ENCODE measurements at places on chromosomes 13 and 19.

DNA sequence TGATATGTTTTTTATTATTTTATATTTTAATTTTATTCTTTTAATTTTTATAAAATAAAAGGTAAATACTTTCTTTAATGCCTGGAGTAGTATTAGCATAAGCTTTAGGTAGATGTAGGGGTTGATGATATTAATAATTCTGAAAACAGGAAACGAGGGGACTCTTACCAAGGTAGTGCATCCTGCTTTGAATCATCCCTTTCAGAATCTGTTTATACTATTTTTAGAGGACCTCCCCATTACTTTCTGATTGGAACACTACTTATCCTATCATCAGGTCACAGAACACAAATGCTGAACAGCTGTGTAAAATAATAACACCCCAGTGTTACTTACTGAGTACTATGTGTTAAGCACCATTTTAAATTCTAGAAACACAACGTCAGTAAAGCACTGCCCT lies 27.3 kb downstream of the COG6 start:
- peak; percentile 11 for DNase-seq

GRCh38 chr13:94249512-94249911 lies 230.0 kb downstream of the DCT start:
- peak; percentile 75 for DNase-seq

- DNase-seq, result no peak
These were observed 51.8 kb downstream of the CRYL1 start for GRCh38 chr13:20473888-20474287.

GRCh38 chr13:30093236-30093635 lies 214.1 kb downstream of the KATNAL1 start:
- DNase-seq, result no peak

GRCh38 chr13:27969082-27969865 lies at the start of gene CDX2:
Gene CDX2, minus strand, starts transcription at chr13:27969315. Its CDS starts 309 bp downstream, at chr13:27969006.
- no peak for DNase-seq

DNA sequence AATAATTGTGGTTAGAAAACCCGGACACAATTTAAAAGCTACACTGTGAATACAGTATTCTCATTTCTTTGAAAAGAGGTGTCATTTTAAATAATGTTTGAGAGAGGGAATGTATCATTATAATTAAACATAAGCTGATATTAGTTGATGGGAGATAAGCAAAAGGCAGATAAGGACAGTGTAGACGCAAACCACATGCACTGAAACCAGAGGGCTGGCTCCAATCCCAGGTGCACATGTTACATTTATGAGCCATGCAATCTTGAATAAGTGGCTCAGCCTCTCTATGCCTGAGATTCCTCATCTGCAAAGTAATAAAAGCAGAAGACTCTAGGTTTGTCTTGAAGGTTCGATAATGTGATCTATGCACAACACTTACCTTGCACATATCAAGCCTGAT lies 238.7 kb downstream of the EFNB2 start:
- DNase-seq, result no peak

GRCh38 chr13:37960427-37960826 lies 90.9 kb upstream of the TRPC4 start:
- DNase-seq, result no peak

- DNase-seq, result no peak
These were observed 12.0 kb downstream of the KMT2B start for GRCh38 chr19:35729763-35730162.

DNA sequence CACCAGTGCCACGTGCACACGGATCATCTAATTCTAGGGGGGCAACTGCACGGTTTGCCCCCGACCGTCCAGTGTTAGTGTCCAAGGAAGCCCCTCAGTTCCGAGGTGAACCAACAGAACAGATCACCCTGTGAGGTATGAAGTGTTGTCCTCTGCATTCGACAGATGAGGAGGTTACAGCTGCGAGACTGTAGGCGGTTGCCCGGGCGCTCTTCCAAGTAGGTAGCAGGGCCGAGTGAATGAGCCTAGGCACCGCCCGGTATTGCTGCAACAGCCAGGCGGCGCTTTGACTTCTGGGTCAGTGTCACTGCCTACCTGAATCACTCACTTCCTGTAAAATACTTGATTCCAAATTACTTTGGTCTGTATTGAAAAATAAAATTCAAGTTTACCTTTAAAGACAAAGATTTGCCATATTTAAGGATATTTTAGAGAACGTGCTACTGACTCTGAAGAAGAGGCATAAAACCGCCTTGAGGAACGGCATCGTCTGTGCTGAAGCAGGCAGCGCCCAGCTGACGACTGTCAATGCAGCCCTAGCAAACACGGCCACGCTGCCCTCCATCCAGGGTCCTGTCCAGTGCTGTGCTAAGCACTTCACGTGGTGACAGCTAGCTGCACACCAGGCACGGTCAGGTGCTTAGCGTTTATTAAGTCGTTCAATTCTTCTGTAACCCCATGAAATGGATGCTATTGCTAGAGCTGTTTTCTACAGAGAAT lies 19.3 kb upstream of the RASA3 start:
- no peak for DNase-seq

- DNase-seq, result no peak
These were observed 8.3 kb upstream of the MCF2L start for GRCh38 chr13:112960706-112961105.

Data from myocyte (in vitro differentiated cells).